ENCODE measurements at places on chromosomes 7 and 10.

- no peak for DNase-seq
These were observed 102.8 kb upstream of the ZNF438 start for GRCh38 chr10:31134311-31134952.

DNA sequence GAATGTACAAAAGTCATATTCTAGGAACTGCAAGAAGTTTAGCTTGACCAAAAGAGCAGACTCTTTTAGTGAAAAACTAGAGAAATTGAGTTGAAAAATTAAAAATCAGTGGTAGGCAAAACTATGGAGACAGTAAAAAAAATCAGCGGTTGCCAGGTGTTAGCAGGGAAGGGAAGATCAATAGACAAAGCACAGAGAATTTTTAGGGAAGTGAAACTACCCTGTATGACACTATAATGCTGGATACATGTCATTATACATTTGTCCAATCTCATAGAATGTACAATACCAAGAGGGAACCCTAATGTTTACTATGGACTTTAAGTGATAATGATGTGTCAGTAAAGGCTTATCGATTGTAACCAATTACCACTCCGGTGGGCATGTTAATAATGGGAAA is 761.9 kb downstream of the MAGI2 start:
- DNase-seq = no peak

- DNase-seq = no peak
These were observed 166.8 kb downstream of the ADARB2 start for GRCh38 chr10:1570416-1571051.

DNA sequence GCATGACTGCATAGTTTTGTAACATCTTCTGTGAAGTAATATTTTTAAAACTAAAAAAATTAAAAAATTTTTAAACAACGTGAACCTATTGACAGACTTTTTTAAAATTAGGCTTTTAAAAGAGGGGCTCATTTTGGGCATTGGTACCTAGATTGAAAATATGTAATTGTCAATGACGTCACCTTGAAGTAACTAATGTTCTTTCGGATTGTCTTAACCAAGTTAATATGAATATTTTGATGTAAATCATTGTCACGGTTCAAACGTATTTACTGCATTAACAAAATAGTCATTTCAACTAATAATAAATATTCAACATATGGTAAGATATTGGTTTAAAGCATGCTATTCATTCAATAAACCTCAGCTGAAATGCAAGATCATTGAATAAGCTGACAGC is 719.8 kb downstream of the ANKRD7 start:
- DNase-seq = no peak

DNA sequence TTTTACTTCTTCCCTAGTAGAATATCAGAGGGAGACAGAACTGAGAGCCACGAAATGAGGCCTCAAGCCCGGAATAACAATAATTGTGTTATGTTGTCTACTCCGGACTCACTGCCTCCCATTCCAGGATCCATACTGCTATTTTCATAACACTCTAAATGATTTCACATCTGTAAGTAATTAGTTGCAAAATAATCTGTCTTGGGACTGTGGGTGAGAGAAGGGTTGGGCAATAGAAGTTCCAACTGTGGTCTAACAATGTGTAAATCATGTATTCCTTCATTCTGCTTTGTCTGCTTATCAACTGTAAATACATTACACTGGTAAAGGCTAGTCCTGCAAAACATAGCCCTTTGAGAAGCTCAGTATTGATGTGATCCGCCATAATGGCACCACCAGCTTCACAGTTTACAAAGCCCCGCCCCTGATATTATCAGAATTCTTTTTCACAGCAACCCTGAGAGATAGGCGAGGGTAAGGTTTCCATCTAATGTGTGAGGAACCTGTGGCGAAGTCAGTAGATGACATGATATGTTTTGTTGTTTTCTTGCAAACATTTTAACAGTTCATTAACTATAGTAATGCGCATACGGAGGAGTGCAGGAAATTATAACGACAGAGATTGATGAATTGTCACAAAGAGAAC is 265.7 kb upstream of the BMPER start:
- no peak for DNase-seq

- no peak for DNase-seq
These were observed 537.3 kb downstream of the TNS3 start for GRCh38 chr7:47044625-47045024.

- no peak for DNase-seq
These were observed 578.6 kb upstream of the FOXK1 start for GRCh38 chr7:4103352-4104091.

GRCh38 chr7:114086537-114086913 is 167.7 kb upstream of the PPP1R3A start:
- no peak for DNase-seq

DNA sequence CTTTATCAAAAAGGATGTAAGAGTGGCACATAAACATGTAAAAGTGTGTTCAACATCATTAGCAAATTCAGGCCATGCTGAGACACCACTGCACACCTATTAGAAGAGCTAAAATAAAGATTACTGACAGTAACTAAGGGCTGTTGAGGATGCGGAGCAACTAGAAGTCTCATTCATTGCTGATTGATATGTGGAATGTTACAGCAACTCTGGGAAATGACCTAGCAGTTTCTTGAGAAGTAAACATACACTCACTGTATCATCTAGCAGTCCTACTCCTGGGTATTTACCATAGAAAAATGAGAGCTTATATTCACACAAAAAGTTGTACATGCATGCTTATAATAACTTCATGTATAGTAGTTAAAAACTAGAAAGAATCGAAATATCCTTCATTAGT is 77.3 kb downstream of the CCSER2 start:
- no peak for DNase-seq

- peak; percentile 55 for DNase-seq
These were observed 2.7 kb upstream of the IQUB start for GRCh38 chr7:123537026-123537642.

- DNase-seq = no peak
These were observed 139.9 kb downstream of the CXCL12 start for GRCh38 chr10:44244745-44245600.

- no peak for DNase-seq
These were observed 15.6 kb upstream of the HECW1 start for GRCh38 chr7:43096875-43097274.

DNA sequence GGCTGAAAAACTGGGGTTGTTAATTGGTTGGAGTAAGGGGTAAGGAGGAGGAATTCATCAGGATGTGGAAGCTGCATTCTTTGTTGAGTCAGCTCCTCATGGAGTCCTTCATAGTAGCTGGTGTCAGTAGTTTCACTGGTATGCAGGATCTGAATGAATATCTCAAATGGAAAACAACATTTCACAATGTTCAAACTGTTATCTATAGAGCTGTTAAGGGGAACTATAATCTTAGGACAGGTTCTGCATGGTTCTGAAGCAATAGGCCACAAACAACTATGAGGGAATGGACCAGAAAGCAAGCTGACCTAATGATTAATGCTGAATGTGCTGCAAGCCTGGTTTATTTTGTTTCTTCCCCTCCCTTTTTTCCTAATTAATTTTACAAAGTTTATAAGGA is 225.8 kb downstream of the IPMK start:
- DNase-seq = no peak

- DNase-seq = no peak
These were observed at the start of gene ALOX5 for GRCh38 chr10:45373576-45374349. ALOX5 (plus strand) TSS chr10:45374216; CDS start chr10:45374280, 64 bp downstream.

DNA sequence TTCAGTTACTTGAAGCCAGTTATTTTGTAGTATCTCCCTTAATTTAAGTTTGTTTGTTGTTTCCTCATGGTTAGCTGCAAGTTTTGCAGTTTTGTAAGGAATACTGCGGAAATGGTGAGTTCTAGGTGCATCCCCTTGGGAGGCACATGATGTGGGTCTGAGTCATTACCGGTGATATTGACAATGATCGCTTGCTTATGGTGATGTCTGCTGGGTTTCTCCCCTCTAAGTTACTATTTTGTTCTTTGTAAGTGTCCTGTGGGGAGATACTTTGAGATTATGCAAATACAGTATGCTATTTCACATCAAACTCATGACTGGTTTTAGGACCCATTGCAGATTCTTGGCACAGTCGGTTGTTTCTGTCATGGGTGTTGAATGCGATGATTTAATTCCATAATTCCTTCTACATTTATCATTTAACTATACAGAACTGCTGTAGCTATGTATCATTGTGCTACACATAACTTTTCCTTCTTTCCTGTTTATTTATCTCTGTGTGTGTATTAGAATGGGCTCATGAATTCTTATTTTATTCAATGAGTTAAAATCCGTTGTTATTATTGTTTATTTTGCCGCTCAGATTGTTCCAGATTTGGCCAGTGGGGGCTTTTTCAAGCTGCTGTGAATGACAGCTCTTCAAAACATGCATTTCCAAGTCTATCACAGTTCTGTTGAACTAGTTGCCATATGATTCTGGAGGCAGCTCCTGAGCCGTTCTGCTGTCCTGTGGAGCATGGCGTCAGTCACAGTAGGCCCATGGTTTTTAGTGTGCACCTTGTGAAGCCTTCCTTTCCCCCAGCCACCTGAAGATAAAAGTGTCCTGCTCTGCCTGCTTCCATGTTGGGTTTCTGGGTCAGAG is 18.4 kb downstream of the TSPAN14 start:
- DNase-seq = no peak

- DNase-seq = no peak
These were observed 87.4 kb downstream of the CCDC3 start for GRCh38 chr10:12914111-12914510.

- DNase-seq = no peak
These were observed 87.9 kb downstream of the TPK1 start for GRCh38 chr7:144747936-144748335.

DNA sequence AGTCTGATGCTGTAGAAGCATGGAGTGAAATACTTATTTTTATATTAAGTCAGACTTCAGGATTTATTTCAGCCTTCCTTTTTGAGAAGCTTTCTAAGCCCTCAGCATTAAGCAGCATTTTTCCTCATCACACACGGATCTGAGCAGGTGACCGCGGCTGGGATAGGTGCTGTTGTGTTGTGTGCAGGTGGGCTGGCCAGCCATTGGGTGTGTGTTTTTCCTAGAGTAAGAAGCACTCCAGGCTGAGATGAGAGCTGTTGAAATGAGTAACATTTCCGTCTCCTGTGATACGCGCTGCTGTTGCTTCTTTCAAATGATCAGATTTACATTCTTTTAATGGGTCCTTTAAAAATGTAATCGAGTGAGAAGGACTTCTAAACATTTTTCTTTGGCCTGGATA is 63.9 kb downstream of the INSYN2A start:
- no peak for DNase-seq

DNA sequence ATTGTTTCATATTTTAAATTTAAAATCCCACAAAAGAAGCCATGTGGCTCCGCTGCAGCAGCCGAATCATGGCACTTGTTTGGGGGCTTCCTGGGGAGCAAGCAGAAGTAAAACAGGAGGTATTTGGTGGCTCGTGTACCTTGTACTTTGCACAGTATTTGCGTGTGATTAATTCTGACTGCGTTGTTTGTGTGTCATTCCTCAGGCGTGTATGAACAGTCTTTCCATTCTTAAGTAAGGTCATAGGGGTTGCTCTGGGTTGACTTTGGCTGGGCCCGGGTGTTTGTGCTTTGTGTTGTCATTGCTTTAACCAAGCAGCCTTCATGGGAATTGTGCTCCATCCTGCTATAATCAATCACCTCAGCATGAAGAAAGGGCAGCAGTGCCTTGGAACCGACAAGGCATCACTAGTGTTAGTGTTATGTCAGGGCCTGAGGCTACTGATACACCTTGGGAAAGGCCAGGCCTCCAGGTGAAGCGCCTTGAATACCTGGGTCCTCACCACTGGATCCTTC is 182.4 kb downstream of the ARHGAP21 start:
- no peak for DNase-seq

DNA sequence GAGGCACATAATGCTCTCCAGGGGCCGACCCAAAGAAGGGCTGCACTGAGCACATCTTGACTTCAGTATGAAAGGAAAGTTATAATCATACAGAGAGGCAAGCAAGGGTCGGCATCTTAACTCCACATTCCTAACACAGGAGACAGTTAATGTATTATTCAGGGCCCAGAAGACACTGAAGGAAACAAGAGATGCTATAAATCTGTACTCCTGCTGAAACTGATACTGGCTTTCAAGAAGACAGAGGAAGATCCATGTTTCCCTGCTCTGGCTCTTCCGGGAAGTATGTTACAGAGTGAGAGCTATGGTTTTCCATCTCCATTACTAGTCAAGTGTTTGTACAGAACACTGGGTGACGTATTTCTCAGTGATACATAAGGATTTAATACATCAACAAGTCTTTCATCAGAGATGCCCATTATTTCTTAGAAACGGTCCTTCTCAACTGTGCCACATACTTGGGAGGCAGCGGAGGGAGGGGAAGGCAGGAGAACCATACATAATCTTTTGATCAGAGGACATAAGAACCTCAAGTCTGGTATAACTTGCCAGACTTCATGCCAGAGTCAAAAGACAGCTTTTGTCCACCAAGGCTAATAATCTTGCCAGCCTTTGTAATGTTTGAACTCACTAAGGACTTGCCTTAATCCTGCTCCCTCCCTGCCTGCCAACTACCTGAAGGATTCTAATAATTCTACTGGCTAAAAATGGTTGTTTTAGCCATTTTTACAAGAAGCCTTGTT is 58.1 kb downstream of the ENO4 start:
- DNase-seq = no peak

DNA sequence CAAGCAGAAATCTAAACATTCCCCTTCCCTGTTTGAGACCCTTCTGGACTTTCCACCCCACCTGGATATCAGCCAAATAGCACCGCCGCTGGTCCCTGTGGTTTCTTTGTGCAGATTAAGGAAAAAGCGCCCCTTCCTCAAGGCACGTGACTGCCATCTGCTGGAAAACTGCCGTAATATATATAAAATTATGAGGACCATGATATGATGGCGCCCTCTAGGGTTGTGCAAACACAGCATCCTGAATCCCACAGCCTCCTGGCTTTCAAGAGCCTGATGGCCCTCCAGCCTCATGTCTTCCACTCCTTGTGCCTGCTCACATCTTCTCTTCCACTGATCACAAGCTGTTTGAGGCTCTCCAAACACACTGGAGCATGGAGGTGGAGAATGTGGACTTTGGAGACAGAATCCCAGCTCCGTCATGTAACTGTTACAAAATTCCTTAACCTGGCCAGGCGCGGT is 121.3 kb downstream of the MYL10 start:
- DNase-seq = no peak

GRCh38 chr7:78594156-78594555 is 795.6 kb downstream of the PHTF2 start:
- DNase-seq = no peak

GRCh38 chr10:73625004-73625883 is 16.0 kb downstream of the MYOZ1 start:
- DNase-seq = no peak

- no peak for DNase-seq
These were observed 131.9 kb downstream of the CALCR start for GRCh38 chr7:93442478-93443224.
